NCI-H187 (cell line): ENCODE measurements at places on chromosomes 13 and 19.

- no peak for DNase-seq
Measured at GRCh38 chr19:6828306-6828697, 55.8 kb downstream of the VAV1 start.

- DNase-seq, result no peak
Measured at GRCh38 chr19:11458236-11458900, 22.5 kb downstream of the ELAVL3 start.

- no peak for DNase-seq
Measured at GRCh38 chr13:78032132-78032531, 113.5 kb upstream of the EDNRB start.

DNA sequence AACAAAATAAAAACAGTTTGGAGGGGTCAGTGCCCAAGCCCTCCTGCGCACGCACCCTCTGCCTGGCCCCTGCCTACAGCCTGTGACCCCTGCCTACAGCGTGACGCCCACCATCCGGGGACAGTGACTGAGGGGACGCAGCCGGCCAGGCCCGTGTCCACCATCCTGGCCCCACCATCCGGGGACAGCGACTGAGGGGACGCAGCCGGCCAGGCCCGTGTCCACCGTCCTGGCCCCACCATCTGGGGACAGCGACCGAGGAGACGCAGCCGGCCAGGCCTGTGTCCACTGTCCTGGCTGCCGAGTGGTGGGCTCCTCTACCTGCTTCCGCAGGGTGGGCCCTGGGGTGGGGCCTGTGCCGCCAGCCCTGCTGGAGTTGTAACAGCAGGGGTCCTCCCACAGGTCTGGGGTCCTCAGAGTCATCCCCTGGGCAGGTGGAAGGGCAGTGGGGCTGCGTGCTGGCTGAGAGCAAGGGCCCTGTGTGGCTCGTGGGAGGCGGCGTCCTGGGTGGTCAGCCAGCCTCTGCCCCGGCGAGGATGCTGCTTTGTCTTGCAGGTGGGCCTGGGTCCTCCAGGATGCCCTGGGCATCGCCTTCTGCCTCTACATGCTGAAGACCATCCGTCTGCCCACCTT lies 14.3 kb downstream of the SPPL2B start:
- DNase-seq, result no peak

DNA sequence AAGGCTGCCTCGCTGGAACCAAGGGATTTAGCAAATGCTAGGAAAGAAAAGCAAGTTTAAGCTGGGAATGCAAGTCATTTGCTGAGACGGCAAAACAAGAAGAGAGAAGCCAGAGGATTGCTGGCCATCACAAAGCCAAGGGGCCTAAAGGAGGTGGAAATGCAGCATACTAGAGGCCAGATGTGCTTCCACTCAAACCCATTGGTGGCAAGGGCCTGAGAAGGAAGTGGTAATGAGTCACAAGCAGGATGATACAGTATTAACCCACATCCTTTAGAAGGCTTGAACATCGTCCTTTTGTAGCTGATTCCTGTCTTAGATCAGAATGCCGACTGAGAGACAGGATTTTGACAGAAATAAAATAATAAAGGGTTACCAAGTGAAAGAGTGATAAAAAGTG lies 68.2 kb downstream of the ITGBL1 start:
- DNase-seq, result no peak

- DNase-seq, result no peak
Measured at GRCh38 chr19:2097203-2097885, 629 bp downstream of the IZUMO4 start.

DNA sequence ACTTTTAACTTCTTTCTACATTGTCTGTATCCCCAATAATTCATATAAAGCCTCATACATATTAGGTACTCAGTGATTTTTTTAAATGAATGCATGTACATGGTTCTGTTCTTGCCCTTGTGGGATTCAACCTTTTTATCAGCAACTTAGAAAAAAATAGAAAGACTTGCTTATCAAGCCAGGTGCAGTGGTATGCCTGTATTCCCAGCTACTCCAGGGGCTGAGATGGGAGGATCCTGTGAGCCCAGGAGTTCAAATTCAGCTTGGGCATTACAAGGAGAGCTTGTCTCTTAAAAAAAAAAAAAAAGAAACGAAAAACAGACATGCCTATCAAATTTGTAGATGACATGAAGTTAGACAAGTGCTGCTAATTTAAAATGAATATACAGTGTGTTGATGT lies 54.2 kb upstream of the MYCBP2 start:
- no peak for DNase-seq

- DNase-seq, result no peak
Measured at GRCh38 chr13:43815204-43815603, 28.4 kb upstream of the ENOX1 start.

- no peak for DNase-seq
Measured at GRCh38 chr13:71771144-71771543, 95.9 kb downstream of the DACH1 start.

DNA sequence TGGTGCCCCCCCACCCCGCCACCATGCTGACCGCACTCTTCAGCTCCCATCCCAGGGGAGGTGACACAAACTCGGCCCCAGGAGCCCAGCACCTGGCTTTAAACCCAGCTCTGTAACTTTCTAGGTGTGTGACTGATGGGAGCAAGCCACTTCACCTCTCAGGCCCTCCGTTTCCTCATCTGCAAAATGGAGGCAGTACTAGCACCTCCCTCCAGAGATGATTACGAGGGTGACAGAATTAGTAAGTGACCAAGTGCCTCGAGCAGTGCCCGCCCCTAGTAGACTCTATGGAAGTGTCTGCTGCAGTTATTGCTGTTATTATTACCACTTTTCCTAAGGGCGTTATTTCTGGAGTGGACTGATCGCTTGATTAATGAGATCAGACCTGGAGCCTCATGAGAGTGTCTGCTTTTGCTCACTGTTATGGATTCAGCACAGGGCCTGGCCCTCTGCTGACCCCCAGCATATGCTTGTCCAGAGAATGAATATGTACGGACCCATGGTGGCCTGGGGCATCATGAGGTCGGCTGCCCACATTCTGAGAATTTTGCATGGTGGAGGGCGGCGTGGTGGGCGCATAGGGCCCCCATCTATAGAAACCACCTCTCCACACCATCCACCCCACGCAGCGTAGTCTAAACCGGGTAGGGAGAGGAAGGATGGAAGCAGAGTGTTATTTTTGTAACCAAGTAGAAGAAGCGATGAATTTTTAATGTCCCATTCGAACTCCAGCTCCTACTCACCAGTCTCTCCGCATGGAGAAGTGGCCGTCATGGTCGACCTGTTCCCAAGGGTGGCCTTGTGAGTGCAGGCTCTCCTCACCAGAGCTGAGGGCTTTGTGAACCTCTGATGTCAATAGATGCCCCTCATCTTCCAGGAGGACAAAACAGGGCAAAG lies 48.2 kb downstream of the CAPN12 start:
- no peak for DNase-seq
